ENCODE measurements at places on chromosomes 7 and 10.

- no peak for DNase-seq
Observed at GRCh38 chr10:73433538-73433867, at the start of gene MSS51. TSS of gene MSS51 (minus strand) at chr10:73433561. CDS start at chr10:73428284, 5,277 bp downstream.

- no peak for DNase-seq
Observed at GRCh38 chr7:159121068-159121467, 23.6 kb downstream of the VIPR2 start.

GRCh38 chr7:49850921-49851613, 77.6 kb downstream of the VWC2 start:
- no peak for DNase-seq

DNA sequence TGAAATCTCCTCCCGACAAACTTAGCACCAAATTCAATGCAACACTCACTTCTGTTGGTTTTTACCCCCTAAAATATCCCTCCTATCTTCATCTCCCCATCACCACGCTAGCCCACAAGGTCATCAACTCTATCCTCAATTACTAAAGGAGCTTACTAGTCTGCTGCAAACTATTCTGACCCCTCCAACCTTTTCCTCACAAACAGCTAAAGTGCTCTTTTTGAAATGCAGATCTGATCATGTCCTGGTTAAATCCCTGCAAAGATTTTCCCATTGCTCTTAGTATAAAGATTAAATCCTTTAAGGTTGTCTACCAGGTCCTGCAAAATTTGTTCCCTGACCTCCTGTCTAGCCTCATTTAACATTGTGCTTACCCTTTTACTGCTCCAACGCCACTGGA, 8.6 kb downstream of the SGCE start:
- no peak for DNase-seq

- DNase-seq, result peak; percentile 24
Observed at GRCh38 chr10:63266391-63267316, 133.5 kb downstream of the NRBF2 start.

DNA sequence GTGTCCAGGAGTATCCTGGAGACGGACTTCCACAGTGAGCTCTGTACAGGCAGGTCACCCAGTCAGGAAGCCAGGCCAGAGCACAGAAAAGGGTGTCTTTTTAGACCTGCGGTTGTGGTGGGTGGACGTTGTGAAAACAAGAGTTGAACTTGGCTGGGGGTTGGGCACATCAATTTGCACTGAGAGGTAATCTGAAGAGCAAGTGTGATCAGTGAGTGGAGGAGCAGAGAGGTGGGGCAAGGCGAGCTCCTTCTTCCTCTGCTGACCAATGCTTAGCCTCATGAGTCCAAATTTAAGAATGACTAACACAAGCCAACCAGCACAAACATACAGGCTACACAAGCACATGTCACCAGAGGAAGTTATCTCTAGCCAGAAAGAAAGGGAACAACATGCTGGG, 310.8 kb downstream of the TCERG1L start:
- no peak for DNase-seq

DNA sequence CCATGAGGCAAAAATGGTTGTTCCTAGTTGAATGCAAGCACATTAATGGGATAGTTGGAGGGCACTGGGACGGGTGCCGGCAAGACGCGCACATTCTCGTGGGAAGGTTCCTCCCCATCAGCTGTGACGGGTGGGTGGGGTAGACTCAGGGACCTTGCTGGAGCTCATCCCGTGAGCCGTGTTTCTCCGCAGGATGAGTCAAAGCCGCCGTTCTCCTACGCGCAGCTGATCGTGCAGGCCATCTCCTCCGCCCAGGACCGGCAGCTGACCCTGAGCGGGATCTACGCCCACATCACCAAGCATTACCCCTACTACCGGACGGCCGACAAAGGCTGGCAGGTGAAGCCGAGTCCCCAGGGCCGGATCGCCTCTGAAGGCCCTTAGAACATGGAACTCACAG, 20.4 kb upstream of the AP5Z1 start:
- no peak for DNase-seq

GRCh38 chr10:101492205-101492604, 95.9 kb downstream of the POLL start:
- DNase-seq, result no peak

- DNase-seq, result no peak
Observed at GRCh38 chr7:35254496-35255442, 869 bp upstream of the TBX20 start.

GRCh38 chr7:95859429-95859828, 87.1 kb downstream of the DYNC1I1 start:
- no peak for DNase-seq

- DNase-seq, result no peak
Observed at GRCh38 chr7:20438694-20439376, 108.1 kb downstream of the ITGB8 start.

GRCh38 chr10:30709700-30710358, 80.3 kb upstream of the LYZL2 start:
- no peak for DNase-seq

GRCh38 chr7:75889826-75890225, 11.0 kb downstream of the RHBDD2 start:
- DNase-seq, result no peak

DNA sequence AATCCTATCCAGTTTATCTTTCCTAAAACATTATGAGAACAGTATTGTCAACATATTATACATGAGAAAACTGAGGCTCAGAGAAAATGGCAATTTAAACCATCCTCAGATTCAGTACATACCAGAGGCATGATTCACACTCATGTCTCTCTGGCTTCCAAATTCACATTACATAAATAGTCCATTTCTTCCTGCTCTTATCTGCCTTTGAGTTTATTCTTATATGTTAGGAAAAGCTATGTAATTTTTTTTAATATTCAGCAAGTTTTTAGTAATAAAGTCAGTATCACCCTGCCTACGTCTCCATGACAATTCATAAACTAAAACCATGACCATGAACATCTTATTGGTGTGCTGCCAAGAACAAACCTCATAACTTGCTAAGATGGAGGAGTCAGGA, 1260.2 kb upstream of the SORCS1 start:
- no peak for DNase-seq
